GM10248 (cell line): ENCODE measurements at places on chromosomes 16 and 17.
A peak's percentile ranks its signal among the peaks of the same experiment; 100 is the strongest.

GRCh38 chr17:33288954-33289353, 4.1 kb downstream of the ASIC2 start:
- DNase-seq, result no peak

DNA sequence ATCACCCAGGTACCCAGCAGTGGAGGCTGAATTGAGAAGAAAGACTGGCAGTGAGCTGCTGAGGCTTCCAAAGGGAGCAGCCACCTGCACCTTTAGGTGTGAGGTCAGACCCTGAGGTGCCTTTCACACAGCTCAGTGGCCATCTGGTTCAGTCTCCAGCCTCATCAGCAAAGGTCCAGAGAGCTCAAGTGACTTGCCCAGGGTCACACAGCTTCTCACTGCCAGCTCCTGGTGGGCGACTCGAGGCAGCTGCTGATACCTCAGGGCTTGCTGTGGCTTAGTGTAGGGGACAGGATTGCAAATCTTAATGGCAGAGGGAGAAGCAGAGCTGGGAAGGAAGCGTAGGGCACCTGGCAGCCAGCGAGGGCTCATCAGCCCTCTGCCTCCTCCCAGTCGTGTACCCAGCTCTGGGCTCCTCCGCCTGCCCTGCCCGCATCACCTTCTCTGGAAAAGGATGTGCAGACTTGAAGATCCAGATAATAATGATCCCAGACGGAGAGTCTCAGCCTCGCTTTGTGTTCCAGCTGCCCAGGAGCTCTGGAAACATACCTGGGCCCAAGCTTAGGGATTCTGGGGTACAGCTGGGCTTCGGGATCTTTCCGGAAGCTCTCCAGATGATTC, 165.3 kb upstream of the GSE1 start:
- no peak for DNase-seq

GRCh38 chr16:56611281-56611833, 3.0 kb downstream of the MT2A start:
- DNase-seq, result no peak

DNA sequence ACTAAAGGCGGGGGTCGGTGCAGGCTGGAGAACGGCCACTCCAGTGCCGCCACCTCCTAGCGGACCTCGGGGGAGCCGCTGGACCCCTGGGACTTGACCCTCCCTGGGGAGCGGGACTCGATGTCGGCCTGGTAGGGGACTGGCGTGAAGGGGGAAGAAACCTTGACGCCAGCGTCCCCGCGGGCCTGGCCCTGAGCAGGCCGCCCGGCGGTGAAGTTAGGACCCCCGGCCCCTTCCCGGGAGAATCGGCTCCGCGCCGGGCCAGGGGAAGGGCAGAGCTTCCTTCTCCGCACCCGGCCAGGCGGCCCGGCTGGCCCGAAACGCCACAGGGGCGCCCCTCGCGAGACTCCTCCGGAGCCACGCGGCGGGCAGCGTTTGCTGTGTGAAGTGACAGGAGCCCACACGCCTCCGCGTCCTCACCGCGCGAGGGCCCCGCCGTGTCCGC, 389 bp downstream of the DUS1L start:
- DNase-seq, result no peak

- DNase-seq, result no peak
Observed at GRCh38 chr17:17822189-17822588, 14.6 kb downstream of the SREBF1 start.

GRCh38 chr16:31429314-31429713, 1.2 kb upstream of the COX6A2 start:
- no peak for DNase-seq

DNA sequence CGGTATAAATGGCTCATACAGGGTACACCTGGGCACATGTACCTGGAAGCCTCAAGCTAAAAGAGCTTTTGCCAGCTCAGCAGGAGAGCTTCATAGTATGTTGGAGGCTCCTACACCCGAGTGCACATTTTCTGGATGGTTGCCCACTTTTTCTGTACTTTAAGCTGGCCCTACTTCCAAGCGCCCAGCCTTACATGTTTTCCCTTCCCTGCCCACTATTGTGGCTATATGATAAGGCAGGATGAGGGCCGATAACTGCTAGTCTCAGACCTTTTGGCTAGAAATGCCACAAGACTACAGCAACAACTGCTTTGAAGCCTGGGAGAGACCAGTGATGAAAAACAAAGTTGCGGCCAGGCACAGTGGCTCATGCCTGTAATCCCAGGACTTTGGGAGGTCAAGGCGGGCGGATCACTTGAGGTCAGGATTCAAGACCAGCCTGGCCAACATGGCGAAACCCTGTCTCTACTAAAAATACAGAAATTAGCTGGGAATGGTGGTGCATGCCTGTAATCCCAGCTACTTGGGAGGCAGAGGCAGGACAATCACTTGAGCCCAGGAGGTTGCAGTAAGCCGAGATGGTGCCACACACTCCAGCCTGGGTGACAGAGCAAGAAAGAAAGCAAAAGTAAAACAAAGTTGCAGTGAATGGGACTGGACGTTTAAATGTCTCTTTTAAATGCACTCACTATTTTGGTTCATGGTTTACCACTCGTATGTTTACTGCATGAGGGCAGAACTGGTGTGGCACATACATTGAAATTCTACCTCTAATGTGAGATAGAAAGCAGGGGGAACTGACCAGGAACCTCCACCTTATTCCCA, 14.2 kb upstream of the MARCHF10 start:
- no peak for DNase-seq

- DNase-seq, result no peak
Observed at GRCh38 chr16:79901522-79901921, 301.0 kb upstream of the MAF start.

DNA sequence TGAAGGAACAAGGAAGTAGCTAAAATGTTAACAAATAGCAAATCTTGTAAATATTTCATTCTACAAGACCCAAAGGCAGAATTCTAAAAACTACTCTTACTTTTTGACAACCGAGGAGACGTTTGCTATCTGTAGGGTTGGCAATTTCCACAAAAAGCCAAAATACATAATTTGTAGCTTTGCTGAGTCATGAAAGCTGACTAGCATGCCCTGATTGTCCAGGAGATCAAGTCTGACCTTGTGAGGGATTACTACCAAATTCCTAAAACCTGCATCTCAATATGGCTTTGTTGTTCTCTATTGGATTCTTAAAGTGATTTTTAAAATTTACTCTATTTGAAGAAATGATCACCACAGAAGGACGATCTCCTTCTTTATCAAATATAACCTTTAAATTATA, 10.8 kb downstream of the DNAJA2 start:
- no peak for DNase-seq

GRCh38 chr16:87412371-87412995, 20.3 kb downstream of the MAP1LC3B start:
- no peak for DNase-seq

GRCh38 chr17:4870855-4871254, 28.5 kb upstream of the C17orf107 start:
- DNase-seq, result no peak

DNA sequence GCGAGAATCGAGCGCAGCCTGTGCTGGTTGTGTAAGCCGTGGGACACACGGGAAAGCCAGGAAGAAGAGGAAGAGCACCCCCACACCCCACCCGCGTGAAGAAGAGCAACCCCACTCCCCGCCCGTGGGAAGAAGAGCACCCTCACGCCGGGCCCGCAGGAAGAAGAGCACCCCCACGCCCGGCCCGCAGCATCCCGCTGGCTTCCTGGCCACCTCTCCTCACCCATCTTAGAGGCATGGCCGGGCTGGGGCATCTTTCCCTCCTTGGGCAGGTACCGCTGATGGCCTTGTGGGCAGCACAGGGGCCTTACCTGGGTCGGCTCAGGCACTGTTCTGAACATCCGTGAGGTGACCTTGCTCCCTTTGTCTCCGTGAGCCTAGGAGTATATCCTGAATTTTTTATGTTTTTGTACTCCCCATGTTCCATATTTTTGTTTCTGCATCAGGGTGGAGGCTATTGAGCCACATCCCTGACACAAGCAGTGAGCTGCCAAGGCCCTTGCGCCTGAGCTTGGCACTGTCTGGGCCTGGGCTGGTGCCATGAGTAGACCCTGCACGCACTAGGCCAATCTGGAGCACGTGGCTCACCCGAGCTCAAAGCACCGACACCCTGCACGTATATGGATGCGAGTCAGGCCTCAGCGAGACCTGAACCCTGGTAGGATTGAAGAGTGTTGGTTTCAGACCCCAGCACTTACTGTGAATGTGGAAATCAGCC, 71.4 kb upstream of the KCTD5 start:
- DNase-seq, result no peak

DNA sequence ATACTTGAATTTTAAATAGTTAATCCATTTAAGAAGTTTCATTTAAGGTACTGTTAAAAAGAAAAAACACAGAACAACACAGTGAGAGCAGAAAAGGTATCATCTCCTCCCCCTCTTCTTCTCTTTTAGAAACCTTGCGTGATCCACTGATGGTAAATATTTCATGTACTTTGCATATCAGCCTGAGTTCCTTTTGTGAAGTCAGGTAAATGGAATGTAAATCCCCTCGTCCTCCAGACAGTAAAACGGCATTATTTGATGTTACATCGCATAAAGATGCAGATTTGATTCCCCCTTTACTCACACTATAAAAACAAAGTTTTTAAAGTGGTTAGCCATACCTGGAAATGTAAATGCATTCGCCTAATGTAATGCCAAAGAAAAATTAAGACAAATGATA, 234.4 kb downstream of the WWOX start:
- no peak for DNase-seq

- DNase-seq, result no peak
Observed at GRCh38 chr17:38451840-38452529, 23.7 kb downstream of the ARHGAP23 start.

DNA sequence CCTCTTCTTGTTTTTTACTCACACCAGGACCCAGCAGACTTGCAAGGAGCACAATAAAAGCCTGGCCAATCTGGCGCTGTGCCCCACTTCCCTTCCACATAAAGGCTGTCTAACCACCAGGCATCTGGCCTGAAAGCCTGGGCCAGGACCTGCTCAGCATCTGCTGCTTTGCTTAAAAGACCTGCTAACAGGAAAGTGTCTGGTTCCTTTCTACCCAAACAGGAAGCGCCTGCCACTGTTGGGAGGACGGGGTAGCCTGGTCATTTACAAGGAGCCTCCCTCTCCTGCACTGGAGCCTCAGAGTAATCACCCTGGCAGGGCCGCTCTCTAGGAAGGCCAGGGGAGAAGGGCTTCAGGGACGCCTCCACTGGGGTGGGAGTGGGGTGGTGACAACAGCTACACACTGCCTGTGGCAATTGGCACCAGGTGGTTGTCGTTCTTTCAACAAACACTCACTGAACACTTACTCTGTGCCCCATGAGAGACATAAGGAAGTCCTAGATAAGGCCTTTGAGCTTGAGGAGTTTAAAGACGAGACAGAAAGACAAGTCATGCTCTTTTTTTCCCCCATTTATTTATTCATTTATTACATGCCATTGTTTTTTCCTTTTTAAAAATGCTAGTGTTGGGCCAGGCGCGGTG, 6.3 kb upstream of the MMP28 start:
- DNase-seq, result no peak

DNA sequence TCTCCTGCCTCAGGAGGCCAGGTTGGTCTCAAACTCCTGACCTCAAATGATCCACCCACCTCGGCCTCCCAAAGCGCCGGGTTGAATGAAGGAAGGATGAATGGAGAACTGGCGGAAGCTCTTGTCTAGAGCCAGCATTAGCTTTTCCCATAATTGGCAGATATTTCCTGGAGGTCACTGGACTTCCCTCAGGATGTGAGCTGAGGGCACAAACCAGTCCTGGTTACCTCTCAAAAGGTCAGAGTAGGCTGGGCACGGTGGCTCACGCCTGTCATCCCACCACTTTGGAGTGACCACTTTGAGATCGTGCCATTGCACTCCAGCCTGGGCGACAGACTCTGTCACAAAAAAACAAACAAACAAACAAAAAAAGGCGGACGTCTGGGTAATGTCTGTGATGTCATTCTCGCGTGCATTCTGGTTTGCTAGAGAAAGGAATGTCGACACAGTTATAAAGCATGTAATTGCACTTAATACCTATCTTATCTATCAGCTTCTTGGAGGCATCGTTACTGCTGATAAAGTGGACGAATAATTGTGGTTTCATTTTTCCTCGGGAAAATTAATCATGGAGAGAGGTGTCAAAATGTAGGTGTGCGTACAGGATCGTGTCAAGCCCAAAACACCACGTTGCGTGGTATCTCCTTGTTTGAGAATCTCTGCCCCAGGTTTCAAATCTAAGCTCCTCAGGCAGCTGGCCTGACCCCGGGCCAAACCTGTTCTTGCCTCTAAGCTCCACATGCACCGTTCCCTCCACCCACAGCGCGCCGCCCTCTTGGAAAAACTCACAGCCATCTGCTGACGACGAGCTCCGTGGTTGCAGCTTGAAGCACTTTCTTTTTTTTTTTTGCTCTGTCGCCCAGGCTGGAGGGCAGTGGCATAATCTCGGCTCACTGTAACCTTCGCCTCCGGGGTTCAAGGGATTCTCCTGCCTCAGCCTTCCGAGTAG, 6.4 kb upstream of the CRK start:
- no peak for DNase-seq

DNA sequence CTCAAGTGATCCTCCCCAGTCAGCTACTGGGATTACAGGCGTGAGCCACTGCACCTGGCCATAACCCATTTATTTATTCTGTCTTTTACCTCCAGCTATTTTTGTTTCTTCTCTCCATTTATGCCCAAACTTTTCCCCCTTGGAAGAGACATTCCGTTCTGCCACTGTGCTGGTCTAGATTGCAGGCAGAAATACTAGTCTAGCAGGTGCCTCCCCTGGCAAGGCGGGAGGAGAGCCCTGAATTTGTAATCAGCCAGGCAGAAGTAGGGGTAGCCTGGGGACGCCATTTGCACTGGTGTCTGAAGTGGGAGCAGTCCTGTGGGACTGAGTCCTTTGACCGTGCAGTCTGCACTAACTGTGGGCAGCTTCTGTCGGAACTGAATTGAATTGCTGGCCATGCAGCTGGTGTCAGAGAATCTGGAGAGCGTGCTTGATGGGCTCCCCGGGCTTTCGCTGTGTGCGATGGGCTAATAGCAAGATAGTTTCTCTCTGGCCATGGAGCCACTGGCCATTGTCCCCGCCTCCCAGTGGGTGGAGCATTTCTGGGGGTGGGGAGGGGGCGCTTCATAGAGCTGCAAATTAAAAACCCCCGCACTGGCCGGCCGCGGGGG, 31.5 kb upstream of the LITAF start:
- no peak for DNase-seq

DNA sequence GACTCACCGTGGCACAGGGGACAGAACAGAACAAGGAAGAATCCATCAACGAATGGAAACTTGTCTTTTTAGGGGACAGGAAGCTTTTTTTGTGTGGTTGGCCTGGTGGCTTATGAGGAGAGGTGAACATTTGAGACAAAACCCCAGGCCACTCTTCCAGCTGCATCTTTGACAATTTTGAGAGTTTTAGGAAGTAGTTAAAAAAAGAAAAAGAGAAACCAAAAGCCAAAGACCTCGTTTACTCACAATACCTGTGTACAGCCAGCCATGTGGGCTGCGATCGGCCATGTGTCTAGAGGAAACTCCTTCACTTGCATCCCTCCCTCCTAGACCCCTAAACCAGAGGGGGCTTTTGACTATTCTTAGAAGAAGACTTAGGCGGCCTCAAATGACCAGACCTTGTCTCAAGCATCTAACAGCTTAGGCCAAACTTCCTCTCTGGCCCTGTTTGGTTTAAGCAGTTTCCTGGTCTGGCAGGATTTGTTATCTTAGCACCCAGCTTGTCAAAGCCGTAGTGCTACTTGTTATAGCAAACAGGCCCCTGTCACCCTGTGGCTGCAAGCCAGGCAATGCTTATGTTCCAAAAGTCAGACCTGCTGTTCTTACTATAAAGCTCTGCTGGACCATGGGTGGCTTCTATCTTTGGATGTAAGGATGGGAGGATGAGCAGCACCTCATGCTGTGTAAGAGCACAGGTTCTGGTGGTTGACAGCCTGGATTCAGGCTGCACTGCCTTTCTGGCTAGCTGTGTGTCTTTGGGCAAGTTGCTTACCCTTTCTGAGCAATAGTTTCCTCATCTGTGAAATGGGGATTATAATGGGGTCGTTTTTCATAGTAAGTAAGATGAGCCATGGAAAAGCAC, 17.7 kb downstream of the KSR1 start:
- DNase-seq, result peak; percentile 58
